Forelimb muscle (tissue), 1 donor: ENCODE measurements at places on chromosomes 1 and 21. TPM values are rescaled to one million over a fixed set of nuclear protein-coding genes. Genes with fewer than 3 reads are reported as not detected.

The ITGB3BP gene
- polyA plus RNA-seq: 23.0 TPM

The DAB1 gene
- 3.6 TPM for polyA plus RNA-seq

The DIRAS3 gene
- 5.4 TPM for polyA plus RNA-seq

The DYNLT5 gene
- 5.2 TPM for polyA plus RNA-seq

The MINDY1 gene
- 17.7 TPM for polyA plus RNA-seq

The TDRD5 gene
- polyA plus RNA-seq: not detected

The ENSA gene
- polyA plus RNA-seq: 112 TPM

The CAMK2N1 gene
- 4.2 TPM for polyA plus RNA-seq

The GIPC2 gene
- polyA plus RNA-seq: 0.78 TPM

The ZFP69B gene
- 3.1 TPM for polyA plus RNA-seq

The KCNC4 gene
- polyA plus RNA-seq: 8.0 TPM

The TRIM46 gene
- polyA plus RNA-seq: 0.46 TPM

The ALX3 gene
- not detected for polyA plus RNA-seq

The TMEM82 gene
- not detected for polyA plus RNA-seq

The MROH9 gene
- polyA plus RNA-seq: not detected

DNA sequence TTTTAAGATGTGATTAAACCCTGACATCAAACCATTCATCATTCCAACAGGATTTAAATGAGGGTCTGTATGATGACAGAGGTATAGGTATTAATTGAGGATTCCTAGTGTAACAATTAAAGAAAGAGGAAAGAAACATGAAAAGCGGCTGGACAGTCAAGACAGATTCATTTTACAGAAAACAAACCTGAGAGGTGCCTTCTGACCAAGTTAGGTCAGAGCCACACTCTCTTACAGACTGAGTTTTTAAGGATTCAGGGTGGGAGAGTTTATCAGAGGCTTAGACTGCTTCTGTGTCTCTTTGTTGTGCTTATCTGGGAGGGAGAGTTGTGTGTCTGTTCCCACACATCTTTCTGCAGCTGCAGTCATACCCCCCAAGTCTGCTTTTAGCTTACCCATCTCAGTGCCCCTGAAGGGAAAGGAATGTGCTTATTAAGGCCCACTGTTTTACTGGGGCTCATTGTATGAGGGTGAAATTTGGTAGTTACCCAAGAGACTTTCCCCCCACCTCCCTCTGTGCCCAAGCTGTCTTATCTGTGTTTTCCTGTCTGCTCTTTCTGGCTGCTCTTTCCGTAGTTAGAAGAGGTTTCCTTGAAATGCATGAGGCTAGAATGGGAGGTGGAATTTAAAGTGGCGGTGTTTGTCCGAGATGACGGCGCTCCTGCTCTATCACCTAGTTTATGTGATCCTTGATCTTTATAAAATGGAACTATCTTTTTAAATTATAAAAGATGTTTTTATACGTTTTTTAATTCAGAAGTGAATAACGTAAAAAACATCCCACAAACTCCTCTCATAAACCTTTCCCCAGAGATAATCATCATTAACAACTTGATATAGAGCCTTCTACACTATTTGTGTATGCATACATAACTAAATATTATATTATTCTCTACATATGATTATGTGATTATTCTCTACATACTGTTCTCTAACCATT, 96.0 kb upstream of the TNFSF4 start:
- DNase-seq: no peak

- no peak for DNase-seq
Measured at GRCh38 chr1:111754984-111755330, 744 bp upstream of the DDX20 start.

DNA sequence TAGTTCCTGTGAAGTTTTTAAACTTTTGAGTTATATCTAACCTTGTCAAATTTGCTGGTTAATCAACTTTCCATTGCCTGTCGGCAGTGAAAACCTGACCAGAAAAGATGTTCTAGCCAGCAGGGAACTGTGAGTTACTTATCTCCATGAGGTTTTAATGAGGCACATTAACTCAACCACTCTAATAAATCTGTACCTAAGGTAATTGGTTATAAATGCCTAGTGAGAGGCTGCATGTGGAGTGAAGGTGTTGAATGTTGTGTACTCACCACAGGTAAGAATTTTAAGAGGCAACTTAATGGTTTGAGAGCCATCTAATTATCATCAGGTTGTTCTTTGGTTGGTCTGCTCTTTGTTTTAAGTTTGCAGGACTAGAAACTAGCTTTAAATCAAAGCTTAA, 138.4 kb upstream of the LHX8 start:
- DNase-seq: no peak

- DNase-seq: no peak
Measured at GRCh38 chr1:162840250-162840839, 20.6 kb downstream of the CCDC190 start.

- no peak for DNase-seq
Measured at GRCh38 chr1:95304803-95305202, 70.8 kb downstream of the RWDD3 start.

- no peak for DNase-seq
Measured at GRCh38 chr21:45990741-45991605, 9.4 kb downstream of the COL6A1 start.

DNA sequence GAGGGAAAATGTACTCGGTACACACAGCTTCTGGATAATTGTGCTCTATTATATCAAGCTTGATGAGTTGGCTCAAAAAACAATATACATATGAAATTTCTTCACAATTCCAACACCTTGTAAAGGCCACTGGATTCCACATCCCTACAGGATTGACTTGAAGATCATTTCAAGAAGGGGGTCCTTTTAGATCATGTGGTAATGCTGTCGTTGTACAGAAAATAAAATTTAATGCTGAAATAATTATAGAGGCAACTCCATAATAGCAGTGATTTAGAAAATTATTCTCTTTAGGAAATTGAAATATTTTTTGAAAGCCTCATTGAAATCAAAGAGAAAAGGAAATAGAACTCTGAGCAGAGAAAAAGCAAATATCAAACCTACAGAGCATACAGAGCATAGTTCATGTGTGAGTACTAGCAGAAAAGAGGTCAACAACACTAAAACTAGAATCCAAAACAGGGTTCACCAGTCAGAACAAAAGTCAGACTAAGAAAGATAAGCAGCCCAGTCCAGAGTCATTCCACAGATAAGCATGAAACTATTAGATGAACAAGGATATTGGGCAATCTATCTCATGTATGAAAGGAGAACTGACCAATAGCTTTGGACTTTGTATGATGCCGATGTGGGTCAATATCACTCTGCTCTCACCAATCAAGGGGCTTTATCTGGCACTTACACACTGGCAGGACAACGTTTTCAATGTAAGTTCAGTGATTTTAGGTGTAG, 79.5 kb upstream of the PALMD start:
- DNase-seq: no peak

- DNase-seq: no peak
Measured at GRCh38 chr1:169106095-169106920, at the start of gene ATP1B1. Gene ATP1B1 (plus strand): TSS chr1:169106690. CDS start chr1:169106830, 140 bp downstream.

DNA sequence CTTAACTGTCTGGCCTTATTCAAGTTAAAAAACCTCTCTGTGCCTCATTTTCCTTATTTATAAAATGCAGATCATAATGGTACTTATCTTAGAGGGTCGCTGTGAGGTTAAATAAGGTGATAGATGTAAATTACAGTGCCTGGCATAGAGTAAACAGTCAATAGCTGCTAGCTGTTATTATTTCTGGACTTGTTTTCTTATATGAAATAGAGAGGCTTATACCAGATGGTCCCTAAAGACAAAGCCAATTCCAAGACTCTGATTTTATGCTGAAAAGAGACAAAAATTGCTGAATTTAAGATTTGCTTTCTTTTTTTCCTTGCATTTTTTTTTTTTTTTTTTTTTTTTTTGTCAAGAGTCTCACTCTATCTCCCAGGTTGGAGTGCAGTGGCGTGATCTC, 10.3 kb downstream of the PBX1 start:
- no peak for DNase-seq

- no peak for DNase-seq
Measured at GRCh38 chr1:68057564-68057963, 7.1 kb upstream of the DIRAS3 start.

DNA sequence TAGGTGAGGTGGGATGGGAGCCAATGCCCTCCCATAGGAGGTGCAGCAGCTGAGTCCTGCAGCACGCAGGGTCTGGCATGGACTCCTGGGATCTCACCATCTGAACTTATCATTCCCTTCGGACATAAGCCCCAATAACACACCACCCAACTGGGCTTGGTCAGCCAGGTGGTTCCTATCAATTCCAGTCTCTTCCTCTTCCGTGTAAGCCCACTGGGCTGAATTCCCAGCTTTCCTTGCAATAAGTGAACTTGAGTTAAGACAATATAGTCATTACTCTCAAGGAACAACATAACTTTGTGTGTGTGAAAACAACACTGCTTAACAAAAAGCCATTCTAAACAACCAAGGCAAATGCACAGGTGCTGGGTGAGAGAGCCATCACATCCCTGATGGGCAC, 86.6 kb upstream of the EDN2 start:
- DNase-seq: no peak

DNA sequence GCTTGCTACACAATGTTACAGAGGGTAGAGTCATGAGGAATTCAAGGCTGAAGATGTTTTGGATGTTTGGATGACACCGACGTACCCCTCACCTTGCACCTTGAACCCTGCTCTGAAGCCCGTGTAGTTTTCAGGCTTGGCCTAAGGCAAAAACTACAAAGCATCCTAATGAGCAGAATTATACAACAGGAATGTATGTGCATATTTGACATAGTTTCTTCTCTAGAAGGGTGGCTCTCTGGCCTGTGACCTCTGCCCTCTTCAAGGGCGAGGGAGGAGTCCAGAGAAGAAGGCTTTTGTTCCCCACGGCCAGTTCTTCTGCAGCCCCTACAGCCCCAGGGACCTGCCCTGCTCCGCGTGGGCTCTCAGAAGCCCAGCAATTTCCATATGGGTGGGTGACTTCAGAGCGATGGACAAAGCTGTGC, 43.3 kb downstream of the L1TD1 start:
- no peak for DNase-seq

DNA sequence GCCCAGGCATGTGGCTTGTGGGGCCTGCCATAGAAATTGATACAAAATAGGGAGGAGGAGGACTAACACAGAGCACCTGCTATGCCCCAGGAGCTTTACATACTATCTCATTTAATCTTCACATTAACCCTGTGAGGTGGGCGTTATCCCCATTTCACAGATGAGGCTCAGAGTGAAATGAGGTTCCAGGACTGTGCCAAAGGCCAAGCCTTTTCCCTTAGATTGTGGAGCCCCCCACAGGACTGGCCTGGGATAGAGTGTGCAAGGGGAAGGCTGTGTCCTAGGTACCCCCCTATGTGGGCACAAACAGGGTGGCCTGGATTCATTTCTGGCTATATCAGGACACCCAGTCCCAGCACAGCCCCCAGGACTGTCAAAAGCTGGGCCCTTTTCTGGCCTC, 2.2 kb upstream of the DDOST start:
- no peak for DNase-seq

- no peak for DNase-seq
Measured at GRCh38 chr1:84385347-84385746, 12.9 kb upstream of the DNASE2B start.

- DNase-seq: no peak
Measured at GRCh38 chr1:107653765-107654164, 311.2 kb downstream of the VAV3 start.

GRCh38 chr1:100296140-100296539, 30.1 kb downstream of the RTCA start:
- DNase-seq: no peak

GRCh38 chr1:154786804-154787570, 83.1 kb downstream of the KCNN3 start:
- no peak for DNase-seq

DNA sequence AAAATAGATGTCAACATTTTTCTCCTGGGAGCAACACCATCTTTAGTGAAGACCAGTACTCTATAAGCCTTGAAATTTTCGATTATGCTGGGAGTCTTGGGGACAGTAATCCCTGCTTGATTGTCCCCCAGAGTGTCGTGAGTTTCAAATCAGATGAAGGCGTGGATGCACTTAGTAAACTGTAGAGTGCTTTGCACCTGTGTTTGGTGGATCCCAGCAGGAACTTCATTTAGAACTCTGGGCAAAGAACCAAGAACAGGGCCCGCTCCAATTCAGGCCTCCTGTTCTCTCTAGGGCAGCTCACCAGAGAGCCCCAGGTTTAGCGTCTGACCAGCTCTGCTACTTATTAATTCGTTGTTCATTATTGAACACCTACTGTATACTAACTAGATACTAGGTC, 1.5 kb downstream of the GPX7 start:
- DNase-seq: no peak

DNA sequence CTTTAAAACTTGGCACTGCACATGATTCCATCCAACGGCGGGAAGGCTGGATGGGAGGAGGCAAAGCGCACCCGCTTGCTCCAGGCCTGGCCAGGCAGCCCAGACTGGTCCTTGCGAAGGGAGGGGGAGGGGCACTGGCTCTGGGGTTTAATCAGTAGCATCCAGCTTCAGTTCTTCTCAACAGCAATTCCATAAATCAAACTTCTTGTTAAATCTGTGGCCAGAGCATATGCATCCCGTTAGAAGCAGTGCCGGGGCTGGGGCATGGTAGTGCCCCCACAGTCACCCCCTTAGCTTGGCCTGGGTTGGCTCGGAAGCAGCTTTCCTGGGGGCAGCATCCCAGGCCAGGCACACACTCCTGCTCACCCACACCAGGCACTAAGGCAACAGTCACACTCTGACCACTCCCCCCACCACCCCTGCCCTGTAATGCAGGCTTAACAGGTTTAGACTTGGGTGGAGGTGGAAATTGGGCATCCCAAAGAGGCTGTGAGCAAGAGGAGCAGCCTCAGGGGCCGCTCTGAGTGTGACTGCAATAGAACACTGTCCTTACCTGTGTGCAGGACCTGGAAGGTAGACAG, 94.1 kb upstream of the CASZ1 start:
- DNase-seq: no peak

DNA sequence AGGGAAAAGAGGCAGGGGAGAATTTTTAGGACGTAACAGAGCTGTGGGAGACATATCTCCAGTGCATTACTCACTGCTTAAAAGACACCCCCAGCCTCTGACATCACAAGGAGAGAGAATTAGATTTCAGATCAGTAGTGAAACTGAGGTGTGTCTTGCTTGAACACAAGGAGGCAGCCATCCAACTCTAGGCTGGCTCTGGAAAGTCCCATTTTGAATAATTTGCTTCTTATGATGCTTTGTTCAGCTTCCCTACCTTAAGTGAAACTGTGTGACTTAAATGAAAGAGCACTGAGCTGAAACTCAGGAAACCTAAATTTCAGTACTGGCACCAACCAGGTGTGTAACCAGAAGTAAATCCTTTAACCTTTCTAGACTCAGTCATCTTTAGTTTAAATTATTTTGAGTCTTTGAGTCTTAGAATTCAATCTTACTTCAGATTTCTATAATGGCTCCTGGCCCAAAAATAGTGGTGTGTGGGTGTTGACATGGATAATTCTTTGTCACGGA, 251.6 kb upstream of the SGIP1 start:
- DNase-seq: no peak
